Stimulated activated CD8-positive, alpha-beta memory T cell treated with anti-CD3 and anti-CD28 coated beads, Interleukin-4, amount 100 ng/mL, for 1 hour (primary cell): ENCODE measurements at places on chromosomes 3 and 15.

DNA sequence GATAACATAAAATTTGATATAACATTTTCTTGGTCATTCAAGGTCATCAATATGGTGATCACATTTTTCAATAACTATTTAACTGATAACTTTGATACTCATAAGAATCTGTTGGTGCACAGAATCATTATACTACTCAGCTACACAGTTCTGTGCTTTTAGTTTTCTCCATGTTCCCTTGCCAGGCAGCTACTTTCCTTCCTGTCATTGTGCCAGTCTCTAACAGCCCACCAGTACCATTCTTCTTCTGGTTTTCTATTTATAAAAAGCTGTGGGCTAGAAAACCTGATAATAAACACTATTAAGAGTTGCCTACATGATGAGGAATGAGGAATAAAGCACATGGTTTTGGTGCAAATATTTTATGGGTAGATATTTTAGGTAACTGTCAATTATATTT is 77.6 kb downstream of the C3orf80 start:
- DNase-seq: no peak

- no peak for DNase-seq
Observed at GRCh38 chr15:74406992-74407705, 26.6 kb downstream of the SEMA7A start.

DNA sequence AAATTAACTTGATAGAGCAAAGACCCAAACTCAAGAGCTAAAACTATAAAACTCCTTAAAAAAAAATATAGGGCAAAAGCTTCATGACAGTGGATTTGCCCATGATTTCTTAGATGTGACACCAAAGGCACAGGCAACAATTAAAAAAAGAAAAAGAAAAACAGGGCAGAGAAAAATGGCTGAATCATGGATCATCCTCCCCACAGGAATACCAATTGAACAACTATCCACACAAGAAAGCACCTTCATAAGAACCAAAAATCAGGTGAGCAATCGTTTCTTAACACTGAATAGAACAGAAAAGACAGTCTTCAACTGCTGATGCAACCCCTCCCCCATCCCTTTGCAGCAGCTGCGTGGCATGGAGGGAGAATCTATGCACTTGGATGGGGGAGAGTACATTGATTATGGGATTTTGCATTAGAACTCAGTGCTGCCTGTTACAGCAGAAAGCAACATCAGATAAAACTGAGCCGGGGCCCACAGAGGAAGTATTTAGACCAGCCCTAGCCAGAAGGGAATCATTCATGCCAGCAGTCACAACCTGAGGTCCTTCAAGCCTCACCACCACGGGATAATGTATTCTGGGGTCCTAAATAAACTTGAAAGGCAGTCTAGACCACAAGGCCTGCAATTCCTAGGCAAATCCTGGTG is 15.7 kb downstream of the C3orf33 start:
- no peak for DNase-seq

GRCh38 chr3:42122261-42123011 is 31.3 kb downstream of the TRAK1 start:
- DNase-seq: no peak

- no peak for DNase-seq
Observed at GRCh38 chr3:195095704-195096036, 175.3 kb downstream of the XXYLT1 start.

DNA sequence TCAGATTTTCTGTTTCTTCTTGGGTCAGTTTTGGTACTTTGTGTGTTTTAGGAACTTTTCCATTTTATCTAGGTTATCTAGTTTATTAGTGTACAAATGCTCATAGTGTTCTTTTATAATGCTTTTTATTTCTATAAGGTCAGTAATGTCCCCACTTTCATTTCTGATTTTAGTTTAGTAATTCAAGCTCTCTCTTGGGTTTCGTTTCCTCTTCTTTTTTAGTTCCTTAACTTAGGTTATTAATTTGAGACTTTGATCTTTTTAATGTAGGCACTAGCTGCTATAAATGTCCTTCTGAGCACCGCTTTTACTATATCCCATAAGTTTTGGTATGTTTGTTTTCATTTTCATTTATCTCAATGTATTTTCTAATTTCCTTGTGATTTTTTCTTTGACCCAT is 27.0 kb upstream of the CD200R1L start:
- no peak for DNase-seq

DNA sequence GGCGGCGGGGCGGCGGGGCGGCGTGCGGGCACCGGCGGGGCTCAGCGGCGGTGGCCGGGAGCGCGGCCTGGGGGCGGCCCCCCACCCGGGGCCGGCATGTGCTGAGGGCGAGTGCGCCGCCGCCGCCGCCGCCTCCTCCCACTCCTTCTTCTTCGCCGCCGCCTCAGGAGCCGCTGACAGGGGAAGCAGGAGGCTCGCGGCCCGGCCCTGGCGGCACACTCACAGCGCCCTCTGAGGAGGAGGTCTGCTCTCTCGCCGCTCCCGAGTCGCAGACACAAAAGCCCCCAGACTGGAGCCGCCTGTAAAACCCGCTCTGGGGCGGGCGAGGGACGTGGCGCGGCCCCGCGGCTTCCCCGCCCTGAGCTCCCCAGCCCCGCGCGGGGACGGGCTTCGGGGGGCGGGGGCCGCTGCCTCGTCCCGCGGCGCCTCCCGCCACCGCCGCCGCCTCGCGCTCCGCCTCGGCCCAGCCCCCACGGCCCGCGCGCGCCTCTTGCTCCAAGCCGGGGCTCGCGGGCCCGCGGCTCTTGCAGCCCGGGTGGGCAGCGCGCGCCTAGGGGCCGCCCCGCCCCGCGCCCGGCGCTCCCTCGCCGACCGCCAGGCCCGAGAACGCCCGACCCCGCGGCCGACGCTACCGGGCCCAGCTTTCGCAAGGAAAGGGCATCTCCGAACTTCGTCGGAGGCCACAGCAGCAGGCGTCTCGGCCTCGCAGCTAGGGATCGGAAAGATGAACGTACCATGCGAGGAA is at the start of gene PYGO1:
Gene PYGO1, minus strand, starts transcription at position 276 of the 745 bp plus-strand sequence. CDS start 462 bp downstream, outside the sequence.
- DNase-seq: no peak

DNA sequence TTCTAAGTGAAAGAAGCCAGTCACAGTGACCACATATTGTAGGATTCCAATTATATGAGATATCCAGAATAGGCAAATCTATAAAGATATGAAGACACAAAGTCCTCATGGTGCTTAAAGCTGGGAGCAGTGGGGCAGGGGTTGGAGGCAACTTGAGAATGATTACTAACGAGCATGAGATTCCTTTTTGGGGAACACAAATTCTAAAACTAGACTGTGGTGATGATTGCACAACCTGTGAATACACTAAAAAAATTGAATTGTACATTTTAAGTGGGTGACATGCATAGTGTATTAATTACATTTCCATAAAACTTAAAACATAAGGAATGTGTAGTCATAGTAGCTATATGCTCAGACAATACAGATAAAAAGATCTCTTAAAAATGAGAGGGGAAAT is 103.2 kb downstream of the DPH6 start:
- no peak for DNase-seq

- DNase-seq: no peak
Observed at GRCh38 chr3:177777699-177778098, 580.4 kb upstream of the TBL1XR1 start.

GRCh38 chr3:23877329-23877980 is 39.3 kb downstream of the NKIRAS1 start:
- DNase-seq: no peak

DNA sequence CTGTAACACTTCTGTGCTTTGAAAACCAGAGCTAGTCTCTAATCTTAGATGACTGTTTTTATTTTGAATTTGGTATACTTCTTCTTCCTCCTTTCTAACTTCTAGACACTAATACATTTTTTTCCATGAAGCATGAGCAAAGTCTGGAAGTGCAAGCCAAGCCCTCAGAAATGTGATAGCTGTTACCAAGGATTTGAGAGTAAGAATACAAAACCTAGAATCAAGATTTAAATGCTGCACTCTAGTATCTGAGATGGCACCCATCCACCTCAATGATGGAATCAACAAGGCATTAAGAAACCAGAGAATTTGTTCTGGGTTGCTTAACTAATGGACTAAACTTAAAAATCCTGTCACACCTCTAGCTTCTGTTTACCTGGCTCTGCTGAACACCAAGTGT is 9.2 kb downstream of the FEZF2 start:
- no peak for DNase-seq

GRCh38 chr3:195892105-195893043 is 16.0 kb downstream of the TNK2 start:
- no peak for DNase-seq

GRCh38 chr3:56624725-56625124 is 58.3 kb downstream of the TASOR start:
- no peak for DNase-seq

DNA sequence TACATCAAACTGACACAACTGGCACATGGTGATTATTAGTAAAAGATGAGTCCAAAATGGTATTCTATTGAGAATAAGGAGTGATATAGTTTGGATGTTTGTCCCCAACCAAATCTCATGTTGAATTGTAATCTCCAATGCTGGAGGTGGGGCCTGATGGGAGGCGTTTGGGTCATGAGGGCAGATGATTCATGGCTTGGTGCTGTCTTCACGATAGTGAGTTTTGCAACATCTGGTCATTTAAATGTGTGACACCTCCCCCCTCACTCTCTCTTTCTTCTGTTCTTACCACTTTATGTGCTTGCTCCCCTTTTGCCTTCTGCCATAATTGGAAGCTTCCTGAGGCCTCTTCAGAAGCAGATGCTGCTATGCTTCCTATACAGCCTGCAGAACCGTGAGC is 90.6 kb downstream of the RSL24D1 start:
- DNase-seq: no peak

DNA sequence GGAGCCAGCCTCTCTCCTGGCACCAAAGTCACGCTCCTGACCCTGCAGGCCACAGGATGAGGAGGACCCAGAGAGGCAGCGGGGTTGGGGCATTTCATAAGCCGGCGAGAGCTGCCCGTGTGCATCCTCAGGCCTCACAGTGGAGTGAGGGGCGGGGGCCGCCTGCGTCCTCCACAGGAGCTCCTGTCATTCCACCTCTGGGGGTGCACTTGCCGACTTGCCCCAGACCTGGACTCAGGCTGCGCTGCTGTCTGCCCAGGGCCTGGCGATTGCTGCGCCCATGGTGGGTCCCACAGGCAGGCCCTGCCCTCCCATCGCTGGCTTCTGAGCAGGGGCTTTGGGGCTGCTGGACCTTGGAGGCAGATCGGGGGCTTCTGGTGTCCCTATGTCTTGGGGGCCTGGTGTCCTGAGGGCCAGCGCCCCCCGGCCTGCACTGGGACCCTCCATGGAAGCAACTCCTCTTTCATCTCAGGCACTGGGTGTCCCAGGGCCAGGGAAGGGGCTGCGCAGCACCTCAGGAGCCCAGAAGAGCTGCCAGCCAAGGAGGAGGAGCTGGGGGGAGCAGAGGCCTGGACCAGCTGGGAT is 184.0 kb downstream of the GOLGA6L6 start:
- DNase-seq: no peak

GRCh38 chr15:32851572-32851971 is 133.8 kb downstream of the GREM1 start:
- no peak for DNase-seq

- no peak for DNase-seq
Observed at GRCh38 chr3:28150465-28151206, 90.8 kb upstream of the CMC1 start.

DNA sequence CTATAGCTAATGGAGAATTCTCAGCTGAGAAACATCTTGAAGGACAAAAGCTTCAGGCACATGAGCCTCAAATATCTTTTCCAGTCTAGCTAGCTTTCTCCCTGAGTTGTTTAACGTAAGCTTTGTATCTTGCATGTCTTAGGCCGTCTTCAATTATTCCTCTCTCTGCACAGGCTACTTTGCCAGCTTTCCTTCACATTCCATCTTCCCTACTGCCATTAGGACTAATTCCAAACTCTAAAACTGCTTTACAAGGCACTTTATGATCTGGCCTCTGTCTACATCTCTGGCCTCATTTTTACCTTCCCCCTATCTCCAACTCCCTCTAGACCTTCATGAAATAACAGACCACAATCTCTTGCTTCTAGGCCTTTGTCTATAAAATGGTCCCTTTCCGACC is 171.4 kb downstream of the GREM1 start:
- no peak for DNase-seq

- no peak for DNase-seq
Observed at GRCh38 chr15:101121511-101122090, 130.2 kb downstream of the CHSY1 start.

- DNase-seq: no peak
Observed at GRCh38 chr15:85412066-85412465, 31.7 kb downstream of the AKAP13 start.

DNA sequence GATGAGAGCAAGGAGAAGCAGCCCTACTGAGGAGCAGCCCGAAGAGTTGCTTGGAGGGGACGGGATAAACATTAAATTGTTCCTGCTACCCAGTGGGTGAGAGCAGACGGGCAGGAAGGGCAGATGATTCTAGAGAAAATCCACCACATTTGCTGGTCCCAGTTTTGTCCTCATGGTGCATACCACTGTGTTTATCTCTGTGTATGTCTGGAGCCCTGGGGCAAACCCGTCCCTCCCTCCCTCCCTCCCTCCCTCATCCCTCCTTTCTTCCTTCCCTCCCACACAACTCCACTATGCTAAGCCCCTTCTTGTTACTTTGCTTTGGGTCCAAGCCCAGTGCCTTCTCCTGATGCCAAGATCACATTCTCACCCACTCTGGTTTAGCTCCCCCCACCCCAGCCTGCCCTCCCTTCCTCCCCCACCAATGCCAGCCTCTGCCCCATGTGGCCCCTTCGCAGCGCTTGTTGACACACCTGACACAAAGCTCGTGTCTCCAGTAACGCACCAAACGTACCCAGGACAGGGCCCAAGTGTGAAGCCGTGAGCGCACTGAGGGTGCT is 194.8 kb downstream of the ATP10A start:
- DNase-seq: no peak

GRCh38 chr3:27507515-27508266 is 23.5 kb upstream of the SLC4A7 start:
- no peak for DNase-seq

DNA sequence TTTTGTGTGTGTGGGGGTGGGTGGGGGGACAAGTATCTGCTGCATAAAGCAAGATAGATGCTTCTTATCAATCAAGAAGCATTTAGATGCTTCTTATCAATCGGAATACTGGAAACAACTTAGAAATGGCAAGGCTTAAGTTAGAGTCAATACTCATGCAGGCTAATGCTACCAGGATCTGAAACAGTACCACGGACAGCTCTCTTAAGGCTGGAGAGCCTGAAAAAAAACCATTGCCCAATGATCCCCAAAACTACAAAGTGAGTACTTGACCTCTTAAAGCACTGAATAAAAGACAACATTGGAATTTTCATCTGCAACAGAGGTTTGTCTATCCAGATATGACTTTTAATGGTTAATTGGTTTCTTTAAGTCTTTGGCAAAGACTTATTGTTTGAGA is 262.3 kb downstream of the GAP43 start:
- DNase-seq: no peak

DNA sequence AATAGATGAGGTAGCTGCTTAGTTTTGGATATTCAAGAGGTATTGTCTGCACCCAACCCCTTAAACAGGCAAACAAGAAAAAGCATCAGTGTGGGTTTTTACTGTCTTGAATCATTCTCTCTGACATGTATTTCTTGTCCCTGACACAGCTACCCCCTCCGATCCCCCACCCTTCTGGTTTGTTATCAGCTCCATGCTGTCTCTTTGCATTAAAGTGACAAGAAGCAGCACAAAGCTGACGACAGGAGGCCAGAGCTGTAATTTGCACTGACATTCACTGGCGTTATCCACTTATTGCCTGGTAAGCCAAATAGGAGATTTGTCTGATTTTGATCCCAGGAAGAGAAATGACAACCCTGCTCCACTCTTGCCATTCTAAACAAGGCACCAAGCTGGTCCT is 83.3 kb upstream of the SNRK start:
- DNase-seq: no peak
